Activated T-cell treated with anti-CD3 and anti-CD28 coated beads, Interleukin-2, amount 50 U/mL, for 72 hours (primary cell): ENCODE measurements at places on chromosomes 2 and 18.

- no peak for DNase-seq
Measured at GRCh38 chr2:46521215-46521683, 41.9 kb downstream of the TMEM247 start.

GRCh38 chr2:119943058-119943457, 69.8 kb upstream of the EPB41L5 start:
- no peak for DNase-seq

DNA sequence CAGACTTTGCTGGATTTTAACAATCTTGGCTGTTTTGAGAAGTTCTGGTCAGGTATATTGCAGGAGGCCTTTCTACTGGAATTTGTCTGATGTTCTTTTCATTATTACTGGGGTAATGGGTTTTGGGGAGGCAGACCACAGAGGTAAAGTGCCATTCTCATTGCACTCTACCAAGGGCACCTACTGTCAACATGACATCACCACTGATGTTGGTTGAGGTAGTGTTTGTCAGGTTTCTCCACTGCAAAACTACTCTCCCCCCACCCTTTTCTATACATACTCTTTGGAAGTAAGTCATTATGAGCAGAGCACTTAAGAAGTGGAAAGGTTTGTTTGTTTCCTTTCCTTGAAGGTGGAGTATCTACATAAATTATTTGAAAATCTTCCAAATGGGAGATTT, 27.0 kb downstream of the PRKD3 start:
- DNase-seq: no peak

DNA sequence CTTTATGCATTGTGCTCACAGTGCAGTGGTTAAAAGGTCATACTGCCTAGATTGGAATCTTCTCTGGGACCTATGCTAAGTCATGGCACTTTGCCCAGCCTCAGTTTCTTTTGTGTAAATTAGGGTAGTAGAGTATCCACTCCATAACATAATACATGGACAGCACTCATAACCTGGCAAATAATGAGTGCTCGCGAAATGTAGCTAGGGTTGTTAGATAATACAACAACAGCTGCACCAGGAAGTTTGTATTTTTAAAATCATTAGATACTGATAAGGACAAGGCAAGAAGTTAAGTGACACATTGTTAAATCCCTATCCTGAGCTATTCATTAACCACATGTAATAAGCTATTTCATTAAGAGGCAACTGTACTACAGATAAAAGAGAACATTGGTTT, 13.8 kb upstream of the PLA2R1 start:
- DNase-seq: no peak

- DNase-seq: no peak
Measured at GRCh38 chr2:240650254-240650965, 25.1 kb downstream of the GPR35 start.

- DNase-seq: no peak
Measured at GRCh38 chr2:673615-674320, 3.4 kb downstream of the TMEM18 start.

DNA sequence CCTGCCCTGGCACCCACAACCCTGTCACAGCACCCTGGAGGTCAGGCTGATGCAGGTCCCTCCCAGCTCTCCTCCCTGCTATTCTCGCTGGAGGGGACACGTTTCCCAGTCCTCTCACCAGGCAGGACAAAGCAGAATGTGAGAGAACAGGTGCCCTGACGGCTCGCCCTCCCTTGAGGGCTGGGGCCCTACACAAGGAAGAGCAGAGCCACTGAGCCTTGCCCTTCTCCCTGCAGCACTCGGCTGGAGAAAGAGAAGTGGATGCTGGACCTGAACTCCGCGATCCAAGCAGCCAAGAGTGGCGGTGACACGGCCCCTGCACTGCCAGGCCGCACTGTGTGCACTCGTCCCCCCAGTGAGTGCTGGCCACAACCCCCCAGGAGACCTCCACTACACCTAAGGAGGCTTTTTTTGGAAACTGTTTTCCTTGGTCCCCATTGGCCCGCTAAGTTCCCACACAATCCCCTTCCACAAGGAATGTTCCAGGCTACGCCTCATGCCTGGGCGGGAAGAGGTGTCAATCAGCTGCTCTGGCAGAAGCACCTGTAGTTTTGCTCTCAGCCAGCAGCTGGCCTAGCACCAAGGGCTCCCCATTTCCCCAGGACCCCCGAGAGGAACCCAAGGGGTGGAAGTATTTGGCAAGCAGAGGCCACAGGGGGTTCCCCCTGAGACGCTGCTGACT, 17.4 kb downstream of the STK25 start:
- DNase-seq: no peak

- no peak for DNase-seq
Measured at GRCh38 chr18:59144483-59144882, 4.8 kb downstream of the SEC11C start.

- DNase-seq: no peak
Measured at GRCh38 chr2:218015586-218016521, 13.1 kb upstream of the TNS1 start.
